ENCODE measurements at places on chromosomes 11 and 22.

GRCh38 chr11:72338741-72339140 is 94.8 kb upstream of the PHOX2A start:
- DNase-seq, result no peak

GRCh38 chr11:117179048-117179999 is 781 bp downstream of the SIDT2 start:
- DNase-seq, result peak; percentile 18

DNA sequence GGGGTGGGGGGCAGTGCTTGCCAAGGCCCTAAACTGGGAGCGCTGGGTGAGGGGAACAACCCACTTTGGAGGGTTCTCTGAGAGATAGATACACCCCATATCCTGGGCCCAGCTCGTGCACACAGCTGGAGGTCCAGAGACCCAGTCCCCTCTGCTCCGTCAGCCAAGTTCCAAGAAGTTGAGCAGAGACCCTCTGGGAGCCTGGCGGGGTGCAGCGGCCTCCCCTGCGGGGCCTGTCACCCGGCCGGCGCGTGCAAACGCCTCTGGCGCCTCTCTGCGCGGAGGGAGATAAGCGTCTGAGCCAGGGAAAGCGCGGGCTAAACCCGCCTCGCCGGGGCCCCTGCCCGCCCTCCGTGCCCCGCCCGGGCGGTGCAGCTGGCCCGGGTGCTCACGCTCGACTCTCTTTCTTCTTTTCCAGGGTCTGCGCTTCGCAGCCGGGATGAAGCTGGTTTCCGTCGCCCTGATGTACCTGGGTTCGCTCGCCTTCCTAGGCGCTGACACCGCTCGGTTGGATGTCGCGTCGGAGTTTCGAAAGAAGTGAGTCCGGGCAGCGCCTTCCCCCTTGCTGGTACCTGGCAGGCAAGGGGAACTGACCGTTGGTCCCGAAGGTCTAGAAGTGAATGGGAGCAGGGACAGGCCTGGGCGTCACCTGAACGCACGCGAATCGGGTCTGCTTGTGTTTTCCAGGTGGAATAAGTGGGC is 540 bp downstream of the ADM start:
- DNase-seq, result no peak

DNA sequence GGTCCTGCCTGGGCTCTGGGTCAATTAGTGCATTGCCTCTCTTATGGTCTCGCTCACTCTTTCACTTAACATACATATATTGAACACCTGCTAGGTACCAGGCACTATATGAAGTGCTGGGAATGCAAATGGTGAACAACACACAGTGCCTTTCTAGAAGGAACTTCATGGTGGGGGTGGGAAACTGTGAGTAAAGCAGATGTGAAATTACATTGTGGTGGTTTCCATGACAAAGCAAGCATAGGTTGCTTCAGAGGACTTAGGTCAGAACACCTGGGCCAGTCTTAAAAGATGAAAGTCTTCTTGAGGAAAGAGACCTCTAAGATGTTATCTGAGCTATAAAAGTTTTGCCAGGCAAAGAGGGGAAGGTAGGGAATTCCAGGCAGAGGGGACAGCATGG is 231.3 kb downstream of the BUD13 start:
- DNase-seq, result no peak

- no peak for DNase-seq
Measured at GRCh38 chr11:61334434-61335354, 1.7 kb downstream of the TKFC start.

DNA sequence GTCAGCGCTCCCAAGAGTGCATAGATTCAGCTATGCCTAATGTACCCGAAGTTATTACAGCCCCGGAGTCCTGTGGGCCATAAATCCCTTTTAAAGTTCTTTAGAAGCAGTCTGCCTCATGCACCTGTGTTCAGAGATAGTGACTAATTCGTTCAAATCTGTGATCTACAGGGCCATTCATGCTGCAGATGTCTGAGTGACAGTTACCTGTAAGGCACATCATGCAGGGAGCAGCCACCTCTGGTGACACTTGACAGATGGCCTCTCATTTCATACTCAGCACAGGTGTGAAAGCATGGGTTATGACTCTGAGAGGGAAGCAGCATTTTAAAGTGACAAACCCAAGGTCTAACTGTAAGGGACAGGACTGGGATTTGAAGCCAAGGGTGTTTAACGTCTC is 2.4 kb upstream of the E2F8 start:
- DNase-seq, result no peak

DNA sequence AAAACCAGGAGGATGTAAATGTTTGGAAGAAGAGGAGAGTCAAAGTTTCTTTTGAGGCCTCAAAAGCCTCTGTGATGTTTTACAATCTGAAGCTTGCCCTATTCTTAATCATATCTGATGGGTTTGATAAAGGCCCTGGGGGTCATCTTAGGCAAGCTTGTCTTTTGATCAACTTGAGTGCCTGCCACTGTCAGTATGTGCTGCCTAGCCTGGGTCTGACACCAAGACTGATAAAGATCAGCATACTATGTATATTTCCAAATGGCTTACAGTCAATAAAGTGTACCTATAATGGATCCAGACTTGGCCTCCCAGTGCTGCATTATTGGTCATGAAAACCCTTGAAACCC is 12.7 kb downstream of the EHF start:
- DNase-seq, result no peak

DNA sequence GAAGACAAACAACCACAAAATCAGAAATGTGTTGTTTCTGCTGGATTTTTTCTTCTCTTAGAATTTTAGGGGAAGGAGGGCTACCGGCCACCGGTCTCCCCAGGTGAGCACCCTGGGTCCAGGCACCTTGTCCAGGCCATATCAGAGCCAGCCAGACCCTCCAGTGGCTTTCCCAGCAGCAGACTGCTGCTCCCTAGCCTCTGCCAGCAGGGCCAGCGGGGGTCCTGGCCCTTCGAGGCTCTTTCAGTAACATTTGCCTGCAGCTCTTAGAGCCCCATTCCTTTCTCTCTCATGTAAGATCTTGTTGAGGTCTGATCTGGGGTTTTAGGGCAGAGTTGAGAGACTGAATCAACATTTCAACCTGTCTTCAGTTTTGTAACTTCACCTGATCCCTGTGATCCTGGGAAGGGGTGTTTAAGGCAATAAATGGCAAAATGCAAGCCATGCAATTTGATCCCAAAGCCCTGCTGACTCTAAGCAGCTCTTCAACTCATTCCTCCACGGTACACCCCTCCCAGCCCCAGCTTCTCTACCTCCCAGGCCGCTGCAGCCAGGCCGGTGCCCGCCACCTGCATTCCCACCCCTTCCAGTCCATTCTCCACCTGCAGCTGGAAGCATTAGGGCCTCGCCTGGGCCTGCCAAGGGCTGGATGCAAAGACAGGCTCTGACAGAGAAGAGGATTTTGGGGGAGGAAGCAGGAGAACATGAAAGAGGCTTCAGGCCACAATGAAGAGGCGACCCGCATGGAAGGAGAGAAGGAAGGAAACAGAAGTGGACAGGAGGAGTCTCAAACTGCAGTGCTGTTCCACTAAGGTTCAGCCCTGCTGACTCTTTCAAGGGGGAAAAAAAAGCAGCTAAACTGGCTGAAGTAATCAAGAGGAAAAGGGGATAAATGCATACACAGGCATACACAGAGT is 113.0 kb upstream of the FGF3 start:
- no peak for DNase-seq

- DNase-seq, result no peak
Measured at GRCh38 chr11:117662255-117662654, 134.8 kb downstream of the DSCAML1 start.
